ENCODE measurements at places on chromosomes 3 and 15.
A peak's percentile ranks its signal among the peaks of the same experiment; 100 is the strongest.

GRCh38 chr3:194472290-194472920 is 14.4 kb downstream of the ATP13A3 start:
- peak; percentile 85 for DNase-seq

GRCh38 chr3:54159917-54160316 is 37.6 kb downstream of the CACNA2D3 start:
- DNase-seq: no peak

GRCh38 chr3:169457807-169458697 is 205.5 kb downstream of the MECOM start:
- no peak for DNase-seq

DNA sequence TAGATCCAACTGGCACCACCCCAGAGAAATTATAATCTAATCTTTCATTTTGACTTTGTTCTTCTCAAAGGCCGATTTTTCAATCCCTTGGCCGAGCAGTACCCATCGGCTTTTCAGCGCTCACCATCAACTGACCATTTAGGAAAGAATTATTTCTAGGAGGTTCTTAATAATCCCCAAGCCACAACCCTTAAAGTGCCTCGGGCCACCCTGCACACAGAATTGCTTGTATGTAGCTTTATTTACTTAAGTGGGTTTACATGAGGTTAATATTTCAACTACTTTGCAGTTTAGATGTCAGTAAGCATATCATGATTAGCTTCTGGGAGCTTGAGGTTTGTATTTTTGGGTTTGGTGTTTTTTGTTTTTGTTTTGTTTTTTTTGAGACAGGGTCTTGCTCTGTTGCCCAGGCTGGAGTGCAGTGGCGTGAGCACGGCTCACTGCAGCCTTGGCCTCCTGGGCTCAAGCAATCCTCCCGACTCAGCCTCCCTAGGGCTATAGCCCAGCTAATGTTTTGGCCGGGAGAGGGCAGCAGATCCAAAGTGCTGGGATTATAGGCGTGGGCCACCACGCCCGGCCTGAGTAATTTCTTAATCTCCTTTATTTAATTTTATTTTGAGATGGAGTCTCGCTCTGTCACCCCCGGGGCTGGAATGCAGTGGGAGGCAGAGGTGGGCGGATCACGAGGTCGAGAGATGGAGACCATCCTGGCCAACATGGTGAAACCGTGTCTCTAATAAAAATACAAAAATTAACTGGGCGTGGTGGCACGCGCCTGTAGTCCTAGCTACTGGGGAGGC is 801 bp upstream of the CDAN1 start:
- peak; percentile 53 for DNase-seq

GRCh38 chr15:31147944-31148296 is 46.4 kb upstream of the TRPM1 start:
- no peak for DNase-seq

DNA sequence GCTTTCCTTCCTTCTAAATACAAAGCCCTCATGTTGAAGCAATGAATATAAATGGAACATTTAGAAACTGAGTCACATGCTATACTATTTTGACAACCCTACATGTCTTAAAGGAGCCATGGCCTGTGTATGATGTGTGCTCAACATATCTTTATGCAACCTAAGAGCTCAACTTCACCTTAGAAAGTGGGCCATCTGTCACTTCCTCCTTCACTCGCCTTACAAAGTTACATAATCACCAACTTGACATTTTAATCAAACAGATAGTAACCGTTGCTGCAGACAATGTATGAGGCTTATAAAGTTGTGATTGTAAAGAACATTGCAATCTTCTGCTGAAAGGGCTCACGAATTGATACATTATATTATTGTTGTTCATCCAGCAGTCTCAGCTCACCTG is 163.6 kb downstream of the SERPINI1 start:
- DNase-seq: no peak

DNA sequence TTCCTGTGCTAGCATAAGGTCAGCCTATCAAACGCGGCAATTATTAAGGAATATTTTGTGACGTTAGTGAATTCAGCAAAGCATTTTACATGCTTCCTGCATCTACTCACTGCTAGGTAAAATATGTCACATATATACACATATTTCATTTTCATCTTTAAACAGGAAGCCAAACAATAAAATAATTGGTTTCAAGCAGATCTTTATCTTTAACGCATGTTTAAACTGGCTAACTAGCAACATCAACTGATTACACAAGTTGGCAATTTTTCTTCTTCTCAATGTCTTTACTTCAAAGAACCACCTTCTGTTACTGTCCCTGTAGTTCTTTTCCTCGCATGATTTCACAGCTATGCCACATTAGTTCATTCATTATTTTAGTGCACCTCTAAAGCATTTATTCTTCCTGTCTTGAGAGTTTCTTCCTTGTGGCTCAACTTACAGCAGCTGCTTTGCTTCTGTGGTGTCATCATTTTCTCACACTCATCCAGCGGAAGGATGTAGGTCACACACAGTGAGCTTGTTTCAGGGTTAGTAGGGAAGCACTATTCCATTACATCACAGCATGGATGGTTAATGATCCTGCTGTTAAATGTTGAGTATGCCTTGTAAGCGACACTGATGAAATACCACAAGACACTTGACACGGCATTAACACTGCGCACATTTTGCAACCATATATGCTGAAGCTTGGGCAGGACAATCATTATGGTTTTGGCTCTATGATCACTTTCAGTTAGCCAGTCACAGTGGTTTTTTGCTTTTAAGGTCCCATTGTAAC is 2.3 kb upstream of the BCHE start:
- no peak for DNase-seq

DNA sequence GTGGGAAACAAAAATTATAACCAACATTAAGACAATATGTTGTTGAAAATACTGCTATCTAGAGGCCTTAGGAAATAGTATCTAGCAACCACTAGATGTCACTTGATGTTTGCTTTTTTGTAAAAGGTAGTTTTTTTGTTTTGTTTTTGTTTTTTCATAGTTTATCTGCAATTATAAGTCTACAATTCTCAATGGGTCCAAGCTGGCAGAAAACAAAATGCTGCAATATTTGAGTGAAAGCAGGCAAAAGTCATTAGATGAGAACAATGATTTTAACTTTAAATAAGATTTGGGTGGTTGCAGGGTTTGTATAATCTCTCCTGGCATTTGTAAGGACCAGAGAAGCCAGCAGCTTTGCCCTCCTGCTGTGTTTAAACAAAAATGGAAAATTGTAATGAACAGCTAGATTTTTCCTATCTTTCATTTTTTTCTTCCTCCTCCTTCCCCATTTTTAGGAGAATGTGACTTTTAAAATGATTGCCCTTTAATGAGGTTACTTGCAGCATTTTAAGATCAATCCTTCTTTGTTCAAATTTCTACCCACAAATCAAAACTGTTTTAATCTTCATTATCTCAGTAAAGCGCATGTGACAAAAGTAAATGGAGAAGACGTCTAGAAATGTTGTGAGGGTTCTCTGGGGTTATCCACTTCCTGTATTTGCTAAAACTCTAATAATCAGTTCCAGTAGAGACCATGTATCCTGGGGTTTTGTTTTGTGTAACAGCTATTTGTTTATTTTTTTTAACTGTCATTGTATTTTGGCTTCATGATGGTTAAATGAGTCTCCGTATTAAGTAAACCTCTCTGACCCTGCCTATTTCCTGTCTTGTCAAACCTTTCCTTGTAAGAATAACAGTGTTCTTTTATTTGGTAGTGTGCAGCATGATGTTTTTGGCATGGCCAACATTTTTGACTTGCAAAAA is 27.3 kb downstream of the DUT start:
- DNase-seq: peak; percentile 85

DNA sequence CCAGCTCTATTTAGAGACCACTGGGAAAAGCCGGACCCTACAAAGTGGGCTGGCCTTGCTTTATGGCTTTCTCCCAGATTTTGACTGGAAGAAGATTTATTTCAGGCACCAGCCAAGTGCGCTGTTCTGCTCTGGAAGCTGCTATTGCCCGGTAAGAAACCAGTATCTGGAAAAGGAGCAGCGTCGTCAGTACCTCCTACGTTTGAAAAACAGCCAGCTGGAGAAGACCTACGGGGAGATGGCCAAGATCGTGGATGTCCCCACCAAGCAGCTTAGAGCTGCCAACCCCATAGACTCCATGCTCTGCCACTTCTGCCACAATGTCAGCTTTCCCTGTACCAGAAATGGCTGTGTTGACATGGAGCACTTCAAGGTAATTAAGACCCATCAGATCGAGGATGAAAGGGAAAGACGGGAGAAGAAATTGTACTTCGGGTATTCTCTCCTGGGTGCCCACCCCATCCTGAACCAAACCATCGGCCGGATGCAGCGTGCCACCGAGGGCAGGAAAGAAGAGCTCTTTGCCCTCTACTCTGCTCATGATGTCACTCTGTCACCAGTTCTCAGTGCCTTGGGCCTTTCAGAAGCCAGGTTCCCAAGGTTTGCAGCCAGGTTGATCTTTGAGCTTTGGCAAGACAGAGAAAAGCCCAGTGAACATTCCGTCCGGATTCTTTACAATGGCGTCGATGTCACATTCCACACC is 60.9 kb downstream of the PXYLP1 start:
- no peak for DNase-seq

DNA sequence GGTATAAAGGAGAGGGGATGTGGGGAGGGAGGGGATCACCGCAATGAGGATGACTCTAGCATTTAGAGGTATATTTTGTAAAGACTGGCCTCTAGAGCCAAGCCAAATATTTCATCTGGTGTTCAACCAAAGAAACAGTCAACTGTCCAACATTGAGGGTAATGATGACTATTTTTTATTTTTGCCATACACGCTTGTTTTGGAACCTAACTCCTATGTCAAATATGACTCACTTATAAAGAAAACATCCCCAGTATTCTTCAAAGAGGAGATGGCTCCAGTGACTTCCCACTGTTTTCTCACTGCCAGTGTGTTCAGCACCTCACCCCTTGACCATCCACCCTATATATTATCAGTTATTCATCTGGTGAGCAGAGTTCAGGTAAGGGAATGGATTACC is 77.3 kb downstream of the WNT5A start:
- DNase-seq: peak; percentile 67

- DNase-seq: peak; percentile 42
Measured at GRCh38 chr3:134371542-134372324, 2.5 kb downstream of the AMOTL2 start.

GRCh38 chr3:58198804-58199203 is 12.0 kb downstream of the DNASE1L3 start:
- no peak for DNase-seq

DNA sequence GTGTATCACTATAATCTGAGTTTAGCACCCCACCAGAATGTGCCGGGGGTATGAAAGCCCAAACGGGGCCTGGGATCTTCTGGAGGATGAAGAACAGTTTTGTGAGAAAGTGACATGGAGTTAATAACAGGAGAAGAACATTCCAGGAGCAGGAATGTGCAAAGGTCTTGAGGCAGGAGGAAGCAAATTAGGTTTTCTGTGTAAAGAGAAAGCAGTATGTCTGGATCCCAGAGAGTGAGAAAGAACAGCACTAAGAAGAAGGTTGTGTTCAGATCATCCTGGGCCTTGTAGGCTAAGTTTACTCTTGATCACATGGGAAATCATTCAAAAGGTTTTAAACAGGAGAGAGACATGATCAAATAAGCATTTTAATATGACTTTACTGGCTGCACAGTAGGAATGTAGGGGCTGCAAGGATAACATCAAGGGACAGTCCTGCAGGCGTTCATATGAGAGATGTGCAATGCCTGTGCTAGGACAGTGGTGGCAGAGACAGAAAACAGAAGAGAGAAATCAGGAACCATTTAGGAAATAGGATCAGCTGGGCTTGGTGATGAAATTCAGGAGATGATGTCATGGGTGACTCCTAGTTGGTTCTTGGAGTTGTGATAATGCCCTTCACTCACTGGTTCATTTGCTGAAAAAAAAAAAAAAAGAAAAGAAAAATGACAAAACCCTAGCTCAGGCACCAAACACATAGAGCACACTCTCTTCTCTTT is 113.5 kb downstream of the TNIK start:
- DNase-seq: peak; percentile 57

All from fibroblast of mammary gland (primary cell).